ENCODE measurements at places on chromosomes 6 and 20.

DNA sequence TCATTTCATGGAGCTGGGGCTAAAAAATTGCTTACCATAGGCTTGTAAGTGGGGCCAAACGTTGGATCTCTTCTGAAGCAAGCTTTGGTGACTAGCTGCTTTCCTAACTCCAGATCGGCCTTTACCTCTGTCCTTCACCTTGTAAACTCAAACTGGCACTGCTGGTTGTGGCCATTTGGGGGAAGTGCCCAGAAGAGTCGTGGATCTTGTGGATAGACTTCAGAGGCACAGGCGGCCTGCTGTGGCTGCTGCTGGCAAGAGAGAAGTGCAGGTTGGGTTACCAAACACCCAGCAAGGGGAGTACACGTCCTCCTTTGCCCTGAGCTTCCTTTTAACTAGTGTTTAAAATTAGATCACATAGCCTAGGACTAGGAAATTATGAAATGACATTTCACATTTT, 36.8 kb upstream of the KLHL31 start:
- DNase-seq = no peak

DNA sequence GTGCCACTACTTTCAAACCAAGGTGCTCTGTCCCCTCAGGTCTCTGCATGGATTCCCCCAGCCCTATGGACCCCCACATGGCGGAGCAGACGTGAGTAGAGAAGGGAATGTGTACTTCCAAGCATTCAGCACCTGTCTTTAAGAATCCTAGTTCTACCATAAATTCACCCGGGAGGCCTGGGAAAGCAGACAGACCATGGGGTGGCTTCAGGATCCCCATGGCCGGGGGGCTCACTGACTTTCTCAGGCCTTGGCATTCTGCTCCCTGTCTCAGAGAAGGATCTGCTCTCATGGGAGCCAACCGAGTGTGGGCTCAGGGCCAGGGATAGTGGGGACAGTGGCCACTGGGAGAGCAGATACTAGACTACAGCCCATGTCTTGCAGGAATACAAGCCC, 2.3 kb downstream of the CDC25B start:
- DNase-seq = no peak

GRCh38 chr6:136066005-136066404, 184.1 kb downstream of the MTFR2 start:
- no peak for DNase-seq

GRCh38 chr20:56316483-56316882, 42.3 kb upstream of the FAM210B start:
- DNase-seq = no peak

DNA sequence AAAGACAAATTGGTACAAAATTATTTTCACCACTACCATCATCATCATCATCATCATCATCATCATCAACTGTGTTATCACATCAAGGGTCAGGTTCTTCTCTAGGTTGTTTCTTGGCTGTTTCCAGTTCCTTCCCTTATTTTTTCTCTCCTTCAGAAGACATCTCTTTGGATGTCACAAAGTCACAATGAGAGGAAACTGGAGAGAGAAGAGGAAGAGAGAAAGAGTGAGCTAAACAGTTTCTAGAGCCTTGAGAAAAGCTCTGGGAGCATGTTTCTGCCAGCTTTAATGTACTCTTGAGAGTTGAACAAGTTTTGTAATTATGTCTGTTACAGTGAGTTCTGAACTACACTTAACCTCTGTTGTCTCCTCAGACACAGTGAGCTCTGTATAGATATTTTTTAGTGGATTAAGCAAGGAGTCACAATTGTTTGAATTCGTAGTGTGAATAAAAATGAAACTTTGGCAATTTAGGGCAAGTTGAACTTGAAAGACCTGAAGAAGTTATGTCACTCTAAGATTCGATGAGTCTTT, 123.0 kb upstream of the AKIRIN2 start:
- no peak for DNase-seq

- no peak for DNase-seq
These were observed 2.8 kb downstream of the RAET1E start for GRCh38 chr6:149895048-149895590.

DNA sequence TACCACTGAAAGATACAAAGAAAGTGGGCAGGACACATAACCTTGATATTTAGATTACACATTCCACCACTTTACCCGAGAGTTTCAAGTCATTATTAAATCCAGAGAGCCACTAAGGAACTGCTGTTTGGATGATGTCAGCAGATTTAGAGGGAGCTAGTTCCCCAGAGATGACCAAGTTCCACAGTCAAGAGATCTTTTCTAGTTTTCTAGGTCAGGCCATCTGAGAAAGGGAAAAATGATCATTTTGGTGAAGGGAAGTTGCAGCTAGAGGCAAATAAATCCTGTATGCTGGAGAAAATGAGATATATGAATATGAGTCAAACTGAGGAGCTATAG, 147.8 kb downstream of the HS3ST5 start:
- no peak for DNase-seq

DNA sequence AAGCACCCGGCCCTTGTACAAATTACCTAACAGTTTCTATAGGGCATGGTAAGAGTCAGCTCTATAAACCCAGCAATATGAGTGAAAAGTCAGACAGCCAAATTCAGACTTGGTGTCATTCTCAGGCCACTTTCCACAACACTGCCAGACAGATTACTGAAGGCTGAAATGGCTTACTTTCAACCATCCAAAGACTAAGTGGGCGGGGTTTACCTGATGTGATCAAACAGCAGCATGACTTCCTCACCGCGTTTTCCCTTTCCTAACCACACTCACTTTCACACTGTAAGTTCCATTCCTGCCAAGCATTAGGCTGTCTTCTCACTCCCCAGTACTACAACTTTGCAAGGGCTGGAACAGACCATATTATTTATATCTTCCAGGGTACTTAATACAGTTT, 85.9 kb downstream of the SMLR1 start:
- no peak for DNase-seq

DNA sequence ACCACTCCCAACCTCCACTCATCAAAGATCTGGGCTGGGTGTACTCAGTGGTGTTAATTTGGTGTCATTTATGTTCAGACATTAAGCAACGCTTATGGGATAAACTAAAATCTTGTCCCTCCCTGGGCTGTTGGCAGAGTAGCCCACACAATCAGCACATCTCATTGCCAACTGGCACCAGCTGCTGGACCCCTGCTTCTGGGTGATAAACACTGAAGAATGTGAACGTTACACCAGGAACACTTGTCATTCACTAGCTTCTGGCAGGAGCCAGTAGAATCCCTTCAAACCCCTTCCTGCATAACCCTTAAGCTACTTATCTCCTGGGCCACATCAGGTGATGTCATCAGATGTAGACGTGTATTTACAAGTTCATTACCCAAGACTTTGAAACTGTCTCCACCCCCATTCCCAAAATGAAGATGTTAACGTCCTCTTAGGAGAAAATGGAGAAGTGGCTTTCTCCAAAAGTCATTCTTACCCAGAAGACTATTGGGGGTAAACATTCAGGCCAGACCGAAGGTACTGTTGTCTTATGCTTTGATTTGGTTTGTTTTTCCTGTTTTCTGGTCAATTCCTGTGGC, 107.8 kb upstream of the CD93 start:
- no peak for DNase-seq

DNA sequence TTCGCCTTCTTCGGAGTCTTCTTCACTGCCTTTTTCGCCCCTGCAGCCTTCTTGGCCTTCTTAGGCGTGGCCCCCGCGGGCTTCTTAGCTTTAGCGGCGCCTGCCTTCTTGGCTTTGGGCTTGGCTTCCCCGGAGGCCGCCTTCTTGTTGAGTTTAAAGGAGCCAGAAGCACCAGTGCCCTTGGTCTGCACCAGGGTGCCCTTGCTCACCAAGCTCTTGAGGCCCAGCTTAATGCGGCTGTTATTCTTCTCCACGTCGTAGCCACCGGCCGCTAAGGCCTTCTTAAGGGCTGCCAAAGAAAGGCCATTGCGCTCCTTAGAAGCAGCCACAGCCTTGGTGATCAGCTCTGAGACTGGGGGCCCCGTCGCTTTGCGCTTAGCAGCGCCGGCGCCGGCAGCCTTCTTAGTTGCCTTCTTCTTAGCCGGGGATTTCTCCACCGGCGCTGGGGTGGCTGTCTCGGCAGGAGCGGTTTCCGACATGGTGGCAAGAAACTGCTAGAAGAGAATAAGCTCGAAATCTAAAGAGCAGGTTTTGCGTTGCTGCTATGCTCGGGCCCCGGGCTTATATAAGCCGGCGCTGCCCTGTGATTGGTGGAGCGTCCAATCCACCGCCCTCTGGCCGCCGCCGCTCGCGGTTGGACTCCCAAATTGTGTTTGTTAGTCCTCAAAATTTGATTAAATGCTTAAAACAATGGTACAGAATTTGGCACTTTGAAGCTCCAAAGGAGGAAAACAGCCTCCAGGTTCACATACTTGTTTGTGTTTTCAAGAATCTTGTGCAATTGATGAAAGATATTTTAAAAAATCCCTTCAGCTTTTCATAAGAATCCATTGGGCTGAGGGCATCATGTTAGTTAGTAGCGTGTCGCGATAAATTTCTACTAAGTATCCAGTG, 44.9 kb downstream of the OR2B2 start:
- no peak for DNase-seq

GRCh38 chr20:16245879-16246278, 327.4 kb downstream of the KIF16B start:
- DNase-seq = no peak

DNA sequence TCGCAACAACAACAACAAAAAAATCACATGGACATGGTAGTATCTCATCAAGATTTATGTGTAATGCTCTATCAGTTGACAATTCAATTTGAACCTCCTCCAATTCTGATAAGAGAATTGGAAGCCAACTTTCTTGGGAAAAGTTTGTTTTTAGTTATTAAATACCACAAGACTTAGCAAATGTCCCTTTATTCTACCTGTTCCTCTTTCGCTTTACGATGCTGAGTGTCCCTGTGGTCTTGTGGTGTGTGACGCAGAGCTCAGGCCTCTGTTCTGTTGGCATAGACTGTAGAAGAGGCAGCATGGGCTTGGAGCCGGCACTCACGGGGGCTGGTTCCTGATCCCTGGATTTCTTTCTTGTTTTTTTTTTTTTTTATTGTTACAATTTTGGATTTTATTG, 76.7 kb downstream of the PSMB1 start:
- DNase-seq = no peak

DNA sequence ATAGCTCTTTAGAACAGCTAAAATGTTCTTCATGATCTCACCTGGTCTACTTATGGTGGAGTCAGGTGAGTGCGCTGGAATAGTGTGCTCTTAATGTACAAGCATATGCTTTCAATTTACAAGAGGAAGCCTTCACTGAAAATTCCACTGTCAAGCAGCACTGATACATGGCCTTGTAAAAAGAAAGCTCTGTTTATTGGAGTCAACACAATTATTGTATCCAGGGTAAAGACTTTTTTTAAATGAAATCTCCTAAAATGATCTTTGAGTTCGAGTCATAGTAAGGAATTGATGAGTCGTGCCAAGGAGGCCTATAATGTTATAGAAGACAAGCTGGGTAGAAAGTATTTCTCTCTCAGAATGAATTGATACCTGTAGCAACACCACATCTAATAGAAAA, 41.6 kb upstream of the CARMIL1 start:
- no peak for DNase-seq

GRCh38 chr6:104597541-104598050, 262.1 kb downstream of the HACE1 start:
- DNase-seq = no peak

DNA sequence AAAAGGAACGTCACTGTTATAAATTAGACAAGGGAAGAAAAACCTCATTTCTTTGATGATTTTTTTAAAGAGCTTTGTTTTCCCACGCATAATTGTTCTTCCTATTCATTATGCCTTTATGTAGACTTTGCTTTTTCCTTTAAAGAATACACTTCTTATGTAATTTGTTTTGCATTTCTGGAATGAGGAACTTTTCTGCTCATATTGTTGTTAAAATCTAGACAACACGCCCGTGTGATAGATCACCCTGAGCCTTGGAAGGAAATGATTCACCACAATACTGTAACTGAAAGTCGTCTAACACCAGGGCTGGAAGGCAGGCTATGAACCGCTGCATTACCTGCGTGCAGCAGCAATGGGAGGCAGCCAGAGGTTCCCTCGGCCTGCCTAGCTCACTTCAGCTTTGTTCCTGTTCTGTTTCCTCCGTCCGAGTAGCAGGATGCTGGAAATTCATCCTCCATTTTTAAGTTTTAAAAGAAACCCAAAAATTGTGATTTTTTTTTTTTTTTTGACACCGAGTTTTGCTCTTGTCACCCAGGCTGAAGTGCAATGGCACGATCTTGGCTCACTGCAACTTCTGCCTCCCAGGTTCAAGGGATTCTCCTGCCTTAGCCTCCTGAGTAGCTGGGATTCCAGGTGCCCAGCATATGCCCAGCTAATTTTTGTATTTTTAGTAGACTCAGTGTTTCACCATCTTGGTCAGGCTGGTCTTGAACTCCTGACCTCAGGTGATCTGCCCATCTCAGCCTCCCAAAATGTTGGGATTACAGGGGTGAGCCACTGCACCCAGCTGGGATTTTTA, 49.6 kb upstream of the ZNF217 start:
- peak; percentile 29 for DNase-seq

DNA sequence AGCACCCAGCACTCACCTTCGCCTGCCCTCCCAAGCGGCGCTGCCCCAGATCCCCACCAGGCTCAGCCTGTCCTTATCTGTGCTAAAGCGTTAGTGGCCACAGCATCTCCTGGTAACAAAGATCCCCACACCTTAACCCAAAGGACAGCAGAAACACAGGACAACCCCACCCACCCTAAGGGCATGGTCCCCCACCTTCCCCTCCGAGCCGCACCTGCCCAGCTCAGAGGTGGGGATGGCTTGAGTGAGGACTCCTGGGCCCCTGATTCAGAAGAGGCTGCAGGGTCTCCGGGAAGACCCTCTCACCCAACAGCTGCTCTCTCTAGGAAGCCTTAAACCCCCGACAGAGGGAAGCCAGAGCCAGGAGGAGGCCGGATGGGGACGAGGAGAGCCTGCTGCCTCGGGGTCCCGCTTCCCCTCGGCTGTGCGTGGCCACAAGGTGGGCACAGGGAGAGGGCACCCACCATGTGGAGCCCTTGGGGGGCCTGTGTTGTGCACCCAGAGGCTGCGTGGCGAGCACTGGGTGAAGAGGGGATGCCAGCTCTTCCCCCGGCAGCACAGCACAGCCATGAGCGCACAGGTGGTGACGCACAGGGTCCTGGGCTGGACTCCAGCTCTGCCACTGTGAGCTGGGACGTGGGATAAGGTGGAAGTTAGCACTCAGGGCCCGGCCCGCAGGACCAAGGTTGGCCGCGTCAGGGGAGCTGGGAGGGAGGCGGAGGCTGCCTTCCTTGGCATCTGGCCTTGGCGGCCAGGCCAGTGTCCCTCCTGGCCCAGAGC, 31.9 kb upstream of the MRGBP start:
- no peak for DNase-seq

Data from activated CD8-positive, alpha-beta memory T cell treated with anti-CD3 and anti-CD28 coated beads for 4 hours (primary cell).